Epithelial cell of proximal tubule (primary cell): ENCODE measurements at places on chromosomes 11 and 22. TPM values are rescaled to one million over a fixed set of nuclear protein-coding genes. Genes with fewer than 3 reads are reported as not detected.
A peak's percentile ranks its signal among the peaks of the same experiment; 100 is the strongest.

Gene BCL2L13
- total RNA-seq = 35.3 and 39.9 TPM in 2 replicates

Gene MS4A3
- not detected in 2 replicates for total RNA-seq

Gene HTR3B
- total RNA-seq = not detected in 2 replicates

Gene GPHA2
- total RNA-seq = not detected in 2 replicates

Gene BIK
- 12.4 and 18.3 TPM in 2 replicates for total RNA-seq

Gene OR10G6
- total RNA-seq = not detected in 2 replicates

Gene JAML
- not detected in 2 replicates for total RNA-seq

Gene PANX1
- 28.9 and 31.5 TPM in 2 replicates for total RNA-seq

Gene CCDC87
- total RNA-seq = 0.14 and 0.52 TPM in 2 replicates

Gene APOA4
- not detected in 2 replicates for total RNA-seq

DNA sequence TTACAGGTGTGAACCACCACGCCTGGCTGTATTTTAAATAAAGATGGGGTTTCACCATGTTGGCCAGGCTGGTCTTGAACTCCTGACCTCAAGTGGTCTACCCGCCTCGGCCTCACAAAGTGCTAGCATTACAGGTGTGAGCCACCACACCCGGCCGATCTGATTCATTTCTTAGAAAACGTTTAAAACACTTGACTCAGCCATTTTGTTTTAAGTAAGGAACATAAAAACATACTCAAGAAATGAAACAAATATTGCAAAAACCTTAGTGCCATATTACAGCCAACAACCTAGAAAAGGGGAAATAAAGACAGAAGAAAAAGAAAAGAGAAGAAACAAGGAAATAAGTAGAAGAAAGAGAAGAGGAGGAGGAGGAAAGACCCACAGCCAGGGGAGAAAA is 17.4 kb downstream of the LRFN4 start:
- no peak for DNase-seq

DNA sequence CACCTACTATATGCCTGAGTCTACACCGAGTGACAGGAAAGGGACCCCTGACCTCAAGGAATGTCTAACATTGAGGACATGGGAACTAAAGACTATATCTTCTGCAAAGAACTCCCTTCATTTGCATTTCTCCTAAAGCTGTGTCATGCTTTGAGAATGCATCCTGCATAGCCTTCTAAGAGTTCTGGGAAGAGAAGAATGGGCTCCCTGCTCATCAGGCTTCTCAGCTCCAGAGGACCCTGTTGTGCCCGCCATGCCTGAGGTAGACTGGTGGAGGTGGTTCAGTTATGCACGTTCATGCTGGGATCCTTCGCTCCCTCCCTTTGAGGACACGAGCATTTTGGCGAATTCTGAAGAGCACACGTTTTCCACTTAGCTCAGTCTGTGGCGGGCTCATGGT is 63.3 kb downstream of the GRIK4 start:
- no peak for DNase-seq

GRCh38 chr11:117910525-117910924 is 18.7 kb downstream of the TMPRSS13 start:
- no peak for DNase-seq

GRCh38 chr11:19939415-19939929 is 220.8 kb downstream of the DBX1 start:
- no peak for DNase-seq

DNA sequence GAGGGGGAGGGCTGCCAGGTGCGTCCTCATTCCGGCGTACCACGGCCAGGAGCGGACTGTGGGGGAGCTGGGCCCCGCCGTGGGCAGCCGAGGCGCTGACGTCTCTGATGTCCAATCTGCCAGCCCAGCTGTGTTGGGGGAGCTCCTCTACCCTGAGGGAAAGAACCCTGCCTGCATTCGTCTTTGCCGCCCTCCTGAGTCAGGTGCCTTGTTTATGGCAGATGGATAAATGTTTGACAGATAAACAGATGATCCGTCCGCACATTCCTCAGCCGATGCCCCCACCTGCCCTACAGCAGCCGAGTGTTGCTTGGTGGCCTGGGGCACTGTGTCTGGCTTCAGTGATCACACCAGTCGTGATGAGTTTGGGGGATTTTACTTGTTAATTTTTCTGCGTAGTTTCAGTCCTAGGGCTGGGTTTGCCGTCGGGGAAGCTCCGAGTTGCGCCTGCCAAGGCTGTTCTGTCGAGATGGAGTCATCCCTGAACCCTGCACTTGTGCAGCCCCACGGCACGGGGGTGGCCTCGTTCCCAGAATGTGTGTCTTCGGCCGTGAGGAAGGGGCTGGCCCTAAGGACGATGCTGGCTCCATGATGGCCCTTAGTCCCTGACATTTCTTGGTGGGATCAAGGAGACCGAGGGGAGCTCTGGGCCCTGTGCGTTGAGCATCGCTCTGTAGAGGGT is 1083.9 kb downstream of the BRD1 start:
- no peak for DNase-seq

- DNase-seq = no peak
Measured at GRCh38 chr11:76824083-76824939, 36.4 kb upstream of the ACER3 start.

DNA sequence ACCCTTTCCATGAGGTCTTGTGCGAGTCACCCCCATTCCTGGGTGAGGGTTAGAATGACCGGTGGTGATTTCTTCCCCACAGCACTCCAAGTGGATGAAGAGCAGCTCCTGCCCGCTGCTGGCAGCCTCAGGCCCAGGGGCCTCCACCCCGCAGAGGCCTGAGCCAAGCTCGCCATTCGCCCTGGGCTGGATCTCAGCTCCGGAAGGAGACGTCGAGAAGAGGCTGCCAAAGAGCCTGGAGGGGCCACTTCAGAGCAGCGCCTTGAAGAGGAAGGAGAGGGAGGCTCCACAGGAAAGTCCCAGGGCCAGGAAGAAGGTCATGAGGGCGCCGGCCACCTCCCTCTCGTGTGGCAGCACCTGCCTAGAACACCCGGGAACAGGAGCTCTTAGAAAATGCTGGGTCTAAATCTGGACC is 8.4 kb downstream of the SLC29A2 start:
- no peak for DNase-seq

GRCh38 chr11:27501100-27501499 is 5.5 kb downstream of the LIN7C start:
- no peak for DNase-seq

- DNase-seq = no peak
Measured at GRCh38 chr11:15835788-15836411, 520.4 kb downstream of the SOX6 start.

DNA sequence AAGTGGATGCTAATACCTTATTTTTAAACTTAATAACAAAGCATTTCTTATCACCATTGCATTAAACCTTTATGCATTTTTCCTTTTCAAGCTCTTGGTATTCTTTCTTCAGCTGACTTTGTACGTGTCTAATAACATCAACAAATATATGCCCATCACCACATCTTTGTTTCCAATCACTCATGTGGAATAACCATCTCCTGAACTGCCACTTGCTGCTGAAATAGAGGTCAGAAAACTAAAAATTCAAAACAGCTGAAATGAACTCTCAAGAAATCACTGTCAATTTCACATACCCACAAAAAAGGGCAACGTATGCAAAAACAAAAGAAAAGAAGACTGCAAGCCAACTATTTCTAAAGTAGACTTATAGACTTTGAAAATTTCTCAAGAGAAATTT is 7.4 kb downstream of the MSANTD4 start:
- DNase-seq = no peak

DNA sequence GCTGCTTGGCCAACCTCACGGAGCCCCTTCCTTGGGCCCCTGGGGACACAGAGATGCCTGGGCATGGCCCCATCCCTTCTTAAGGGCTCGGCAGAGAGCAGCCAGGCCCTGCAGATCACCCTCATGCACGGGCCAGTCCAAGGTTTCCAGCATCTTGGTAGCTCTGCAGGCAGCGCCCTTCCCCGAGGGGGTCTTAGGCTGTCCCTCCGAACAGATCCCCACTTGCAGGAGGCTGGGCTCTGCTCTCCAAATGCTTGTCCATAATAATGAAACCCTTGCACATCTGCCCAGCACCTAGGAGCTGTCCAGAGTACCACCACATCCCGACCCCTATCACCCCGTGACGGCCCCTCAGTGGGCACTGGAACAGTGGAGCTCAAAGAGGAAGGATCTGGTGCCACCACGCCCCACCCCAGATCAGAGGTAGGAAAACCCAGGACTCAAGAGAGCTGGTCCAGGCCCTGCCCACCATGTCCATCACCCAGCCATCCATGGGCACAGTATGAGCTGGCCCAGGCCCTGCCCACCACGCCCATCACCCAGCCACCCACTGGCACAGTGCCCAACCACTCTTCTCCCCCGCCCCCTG is 92.5 kb upstream of the PRR5 start:
- DNase-seq = no peak

GRCh38 chr11:73288873-73289707 is 17.0 kb downstream of the P2RY6 start:
- peak; percentile 42 for DNase-seq

- DNase-seq = no peak
Measured at GRCh38 chr11:64227405-64227956, 1.4 kb downstream of the NUDT22 start.

GRCh38 chr11:85946221-85946620 is 91.0 kb downstream of the CCDC83 start:
- no peak for DNase-seq

DNA sequence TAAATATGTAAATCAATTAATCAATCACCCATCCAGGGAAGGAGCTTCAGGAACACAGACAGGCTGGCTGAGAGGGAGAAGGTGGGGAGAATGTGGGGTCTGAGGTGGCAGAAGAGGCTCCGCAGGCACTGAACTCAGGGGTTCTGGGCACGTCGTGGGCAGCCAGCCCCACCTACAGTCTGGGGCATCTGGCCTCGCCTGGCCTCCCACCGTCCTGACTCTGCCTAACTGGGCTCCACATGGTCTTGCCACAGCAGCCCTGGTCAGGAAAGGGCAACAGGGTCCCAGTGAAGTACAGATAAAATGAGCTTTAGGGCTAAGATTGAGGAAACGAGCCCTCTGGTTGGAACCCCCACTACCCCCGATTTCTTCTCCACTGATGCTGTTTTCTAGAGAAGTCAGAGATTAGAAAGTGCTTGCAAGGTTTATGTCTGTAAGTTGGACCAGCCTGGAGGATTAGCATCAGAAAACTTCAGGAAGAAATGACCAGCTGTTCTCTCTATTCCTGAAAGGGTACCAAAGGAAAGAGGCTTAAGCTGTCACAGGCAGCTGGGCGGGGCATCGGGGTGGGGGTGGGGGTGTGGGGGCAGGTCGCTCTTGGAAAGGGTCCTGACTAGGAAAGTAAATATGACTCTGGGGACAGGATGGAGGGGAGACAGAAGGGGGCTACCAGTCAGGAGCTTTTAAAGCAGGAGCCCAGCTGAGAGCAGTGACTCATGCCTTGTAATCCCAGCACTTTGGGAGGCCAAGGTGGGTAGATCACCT is 261.7 kb downstream of the BUD13 start:
- DNase-seq = no peak

DNA sequence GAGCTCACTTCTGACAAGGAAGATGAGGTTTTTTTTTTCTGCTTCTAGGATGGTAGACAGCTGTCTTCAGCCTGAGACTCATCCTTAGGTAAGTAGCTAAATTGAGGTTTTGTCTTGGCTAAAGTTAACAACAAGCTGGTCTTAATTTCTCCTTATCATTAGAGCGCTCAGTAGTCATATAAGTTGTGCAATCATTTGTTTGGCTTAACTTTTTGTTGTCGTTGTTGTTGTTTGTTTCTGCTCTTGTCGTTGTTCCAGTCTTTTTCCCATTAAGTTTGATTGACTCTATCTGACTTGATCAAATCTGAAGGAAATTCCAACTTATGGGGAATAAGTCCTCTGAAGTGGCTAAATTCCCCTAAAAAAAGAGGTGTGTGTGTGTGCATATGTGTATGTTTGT is 33.0 kb downstream of the GLYATL2 start:
- no peak for DNase-seq

- no peak for DNase-seq
Measured at GRCh38 chr11:6962673-6963072, 36.4 kb downstream of the ZNF215 start.

DNA sequence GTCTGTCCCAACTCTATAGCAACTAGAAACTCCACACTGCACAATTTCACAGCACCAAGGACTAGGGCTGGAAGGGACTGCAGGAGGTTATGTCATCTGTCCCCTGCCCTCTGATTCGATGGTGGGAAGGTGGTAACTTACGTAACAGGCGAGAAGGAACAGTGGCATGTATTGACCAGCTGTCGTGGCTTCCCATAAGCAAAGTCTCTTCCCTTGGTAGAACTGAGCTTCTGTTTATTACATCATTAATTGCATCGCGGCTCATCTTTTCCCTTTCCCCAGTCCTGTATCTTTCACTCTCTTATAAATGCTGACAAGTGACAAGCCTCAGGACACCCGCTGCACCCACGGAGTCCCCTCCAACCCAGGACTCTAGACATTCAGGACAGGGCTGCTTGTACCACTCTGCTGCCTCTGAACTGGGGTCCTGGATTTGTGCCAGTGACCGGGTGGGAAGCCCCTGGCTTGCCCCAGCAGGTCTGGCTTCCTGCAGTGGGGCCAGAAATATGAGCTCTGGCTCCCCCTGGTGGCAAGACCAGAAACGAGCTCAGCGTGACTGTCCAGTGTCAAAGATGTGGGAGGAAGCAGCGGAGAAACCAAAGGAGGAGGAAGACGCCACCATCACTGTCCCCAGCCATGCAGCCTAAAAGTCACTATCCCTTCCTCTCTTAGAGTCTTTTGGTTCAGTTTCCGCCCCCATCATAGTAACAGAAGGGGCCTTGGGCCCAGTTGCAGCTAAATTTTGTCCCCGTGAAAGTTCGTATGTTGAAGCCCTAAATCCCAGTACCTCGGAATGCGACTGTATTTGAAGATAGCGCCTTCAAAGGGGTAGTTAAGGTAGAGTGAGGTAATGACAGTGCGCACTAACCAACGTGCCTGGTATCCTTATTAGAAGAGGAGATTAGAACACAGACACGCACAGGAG is 84.5 kb downstream of the ISX start:
- DNase-seq = no peak

DNA sequence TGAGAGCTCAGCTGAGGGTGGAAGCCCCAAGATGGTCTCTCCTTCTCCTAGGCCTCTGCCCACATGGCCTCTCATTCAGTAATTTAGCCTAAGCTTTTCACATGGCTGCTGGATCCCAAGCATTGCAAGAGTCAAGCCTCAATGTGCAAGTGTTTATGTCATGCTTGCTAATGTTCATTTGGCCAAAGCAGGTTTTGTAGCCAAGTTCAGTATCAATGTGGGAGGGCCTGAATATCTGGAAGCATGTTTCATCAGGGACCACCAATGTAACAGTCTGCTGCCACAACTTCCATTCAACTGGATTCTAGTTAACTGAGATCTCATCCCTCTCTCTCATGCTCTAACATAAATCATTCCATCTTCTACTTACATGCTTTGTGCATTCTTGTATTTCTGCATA is 8.5 kb upstream of the SYTL2 start:
- DNase-seq = no peak

DNA sequence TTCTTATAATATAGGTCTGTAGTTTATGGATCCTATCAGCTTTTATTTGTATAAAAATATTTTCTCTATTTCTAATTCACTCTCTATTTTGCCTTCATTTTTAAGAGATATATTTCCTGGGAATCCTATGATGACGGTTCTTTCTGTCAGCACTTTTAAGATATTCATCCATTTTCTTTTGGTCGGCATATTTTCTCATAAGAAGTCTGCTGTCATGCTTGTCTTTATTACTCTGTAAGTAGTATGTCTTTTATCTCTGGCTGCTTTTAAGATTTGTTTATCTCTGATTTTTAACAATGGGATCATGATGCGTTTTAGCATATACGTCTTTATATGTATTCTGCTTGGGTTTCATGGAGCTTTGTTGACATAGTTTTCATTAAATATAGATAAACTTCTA is 175.5 kb downstream of the SNX19 start:
- DNase-seq = no peak
